ENCODE measurements at places on chromosomes 2 and 18. TPM values are rescaled to one million over a fixed set of nuclear protein-coding genes. Genes with fewer than 3 reads are reported as not detected.

Gene MC5R
- total RNA-seq, result not detected

Gene LIMS1
- total RNA-seq, result 58.9 TPM

Gene SERPINB11
- not detected for total RNA-seq

Gene ARHGEF4
- 30.5 TPM for total RNA-seq

Gene NT5DC4
- total RNA-seq, result not detected

Gene C2orf92
- 3.3 TPM for total RNA-seq

Gene IHH
- total RNA-seq, result 0.07 TPM

Gene IL36A
- total RNA-seq, result not detected

Gene DSC2
- total RNA-seq, result 4.8 TPM

Gene UGT1A8
- total RNA-seq, result 0.46 TPM

Gene TMEM247
- not detected for total RNA-seq

Gene DTNA
- 11.6 TPM for total RNA-seq

Gene C2orf80
- not detected for total RNA-seq

Gene FTCDNL1
- total RNA-seq, result 0.52 TPM

Gene CYRIA
- total RNA-seq, result not detected

Gene AAK1
- 46.8 TPM for total RNA-seq

Gene SPATA3
- total RNA-seq, result not detected

Gene MAPK4
- total RNA-seq, result not detected

Gene SCYGR3
- total RNA-seq, result not detected

Gene KLHL14
- total RNA-seq, result not detected

Gene COL3A1
- 0.36 TPM for total RNA-seq

Gene IL18R1
- total RNA-seq, result 3.6 TPM

Gene ANKRD30B
- 0.51 TPM for total RNA-seq

Gene IGFBP2
- 183 TPM for total RNA-seq

Gene AKAIN1
- total RNA-seq, result not detected

Gene RAX
- not detected for total RNA-seq

Gene ING5
- 30.2 TPM for total RNA-seq

Gene TRIM43
- not detected for total RNA-seq

Gene UGP2
- 55.8 TPM for total RNA-seq

Gene ACADL
- total RNA-seq, result 0.07 TPM

Gene PRKCE
- total RNA-seq, result 4.4 TPM

Gene GBX2
- total RNA-seq, result 30.5 TPM

Gene COLEC12
- not detected for total RNA-seq

All from PC-3 (cell line).